ENCODE measurements at places on chromosomes 12 and 14.

DNA sequence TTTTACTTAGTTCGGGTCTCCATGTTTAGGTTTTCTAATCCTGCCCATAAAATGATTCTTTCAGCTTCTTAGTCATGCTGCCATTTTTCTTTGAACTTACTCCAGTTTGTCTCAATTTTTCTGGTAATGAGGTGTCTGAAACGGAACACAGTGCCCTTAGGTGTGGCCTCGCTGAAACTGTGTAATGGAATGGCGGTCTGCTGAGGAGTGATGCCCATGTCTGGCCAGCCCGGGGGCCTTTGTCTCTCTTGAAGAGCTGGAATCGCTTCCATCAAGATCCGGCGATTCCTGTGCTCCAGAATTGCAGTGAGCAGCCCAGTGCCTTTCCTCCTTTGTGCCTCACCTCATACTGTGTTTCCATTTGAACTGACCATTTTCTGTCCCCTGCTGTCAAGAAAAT, 112.5 kb downstream of the FBXL14 start:
- no peak for DNase-seq

- DNase-seq, result no peak
Observed at GRCh38 chr14:64942531-64943111, at the start of gene GPX2. Gene GPX2, minus strand, starts transcription at chr14:64942745. Its CDS starts 19 bp downstream, at chr14:64942726.

DNA sequence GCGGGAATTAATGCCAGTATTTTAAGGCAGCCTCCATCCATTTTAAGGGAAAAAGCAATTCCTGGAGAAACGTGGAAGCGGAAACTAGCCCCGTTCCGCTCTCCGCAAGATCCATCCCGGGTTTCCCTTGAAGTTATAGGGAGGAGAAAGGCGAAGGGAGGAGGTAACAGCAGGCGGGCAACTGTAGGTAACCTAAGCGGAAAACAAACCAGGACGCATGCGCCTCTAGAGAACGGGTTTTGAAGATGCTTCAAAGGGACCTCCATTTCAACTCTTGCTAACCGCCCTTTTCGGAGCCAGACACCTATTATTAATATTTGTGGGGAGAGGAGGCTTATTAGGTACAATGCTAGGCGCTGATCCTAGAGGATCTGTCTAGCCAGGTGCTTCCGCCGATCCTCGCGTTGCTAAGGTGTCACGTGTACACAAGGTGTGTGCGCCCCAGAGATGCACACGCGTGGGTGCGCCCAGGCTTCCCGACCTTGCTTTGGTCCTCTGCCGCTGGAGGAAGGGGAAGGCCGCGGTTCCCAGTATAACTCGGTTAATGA, 6.2 kb downstream of the TBX5 start:
- DNase-seq, result peak; percentile 19

DNA sequence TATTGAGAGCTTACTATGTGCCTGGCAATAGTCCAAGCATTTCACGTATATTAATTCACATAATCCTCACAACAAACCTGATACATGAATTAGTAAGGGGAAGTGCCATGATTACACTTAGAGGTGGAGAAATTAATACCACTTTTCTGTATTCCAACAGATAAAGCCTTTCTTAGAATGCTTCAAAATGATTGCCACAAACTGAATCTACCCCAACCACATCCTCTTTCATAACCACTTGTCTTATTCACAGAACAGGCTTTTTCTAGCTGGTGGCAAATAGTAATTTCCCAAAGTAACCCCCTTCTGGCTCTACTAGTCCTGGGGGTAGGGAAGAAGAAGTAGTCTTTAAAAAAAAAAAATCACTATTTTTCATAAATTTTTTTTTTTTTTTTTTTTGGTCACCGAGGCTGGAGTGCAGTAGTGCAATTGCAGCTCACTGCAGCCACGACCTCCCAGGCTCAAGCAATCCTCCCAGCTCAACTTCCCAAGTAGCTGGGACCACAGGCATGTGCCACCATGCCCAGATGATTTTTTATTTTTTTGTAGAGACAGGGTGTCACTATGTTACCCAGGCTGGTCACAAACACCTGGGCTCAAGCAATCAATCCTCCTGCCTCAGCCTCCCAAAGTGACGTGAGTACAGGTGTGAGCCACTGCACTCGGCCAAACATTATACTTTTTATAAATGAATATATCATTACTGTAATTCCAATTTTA, 59.0 kb upstream of the ARID2 start:
- DNase-seq, result peak; percentile 45

- DNase-seq, result no peak
Observed at GRCh38 chr12:108638997-108639822, 5.5 kb upstream of the SELPLG start.

DNA sequence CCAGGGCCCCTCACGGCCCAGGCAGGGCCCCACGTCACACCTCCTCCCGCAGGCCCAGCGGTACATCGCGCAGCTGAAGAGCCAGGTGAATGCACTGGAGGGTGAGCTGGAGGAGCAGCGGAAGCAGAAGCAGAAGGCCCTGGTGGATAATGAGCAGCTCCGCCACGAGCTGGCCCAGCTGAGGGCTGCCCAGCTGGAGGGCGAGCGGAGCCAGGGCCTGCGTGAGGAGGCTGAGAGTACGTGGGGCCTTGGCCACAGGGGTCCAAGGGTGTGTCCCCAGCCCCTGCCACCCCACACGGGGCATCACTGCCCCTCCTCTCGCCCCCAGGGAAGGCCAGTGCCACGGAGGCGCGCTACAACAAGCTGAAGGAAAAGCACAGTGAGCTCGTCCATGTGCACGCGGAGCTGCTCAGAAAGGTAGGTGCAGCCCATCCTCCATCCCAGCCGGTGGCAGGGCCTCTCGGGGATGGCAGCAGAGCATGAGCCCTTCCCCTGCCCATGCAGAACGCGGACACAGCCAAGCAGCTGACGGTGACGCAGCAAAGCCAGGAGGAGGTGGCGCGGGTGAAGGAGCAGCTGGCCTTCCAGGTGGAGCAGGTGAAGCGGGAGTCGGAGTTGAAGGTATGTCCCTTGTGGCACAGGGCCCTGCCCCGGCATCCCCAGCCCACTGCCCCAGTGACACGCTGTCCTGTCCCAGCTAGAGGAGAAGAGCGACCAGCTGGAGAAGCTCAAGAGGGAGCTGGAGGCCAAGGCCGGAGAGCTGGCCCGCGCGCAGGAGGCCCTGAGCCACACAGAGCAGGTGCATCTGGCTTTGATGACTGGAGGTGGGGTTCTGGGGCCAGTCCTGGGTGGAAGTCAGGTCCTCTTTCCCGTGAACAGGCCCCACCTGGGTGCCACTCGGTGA, 20.9 kb downstream of the HIP1R start:
- DNase-seq, result no peak

DNA sequence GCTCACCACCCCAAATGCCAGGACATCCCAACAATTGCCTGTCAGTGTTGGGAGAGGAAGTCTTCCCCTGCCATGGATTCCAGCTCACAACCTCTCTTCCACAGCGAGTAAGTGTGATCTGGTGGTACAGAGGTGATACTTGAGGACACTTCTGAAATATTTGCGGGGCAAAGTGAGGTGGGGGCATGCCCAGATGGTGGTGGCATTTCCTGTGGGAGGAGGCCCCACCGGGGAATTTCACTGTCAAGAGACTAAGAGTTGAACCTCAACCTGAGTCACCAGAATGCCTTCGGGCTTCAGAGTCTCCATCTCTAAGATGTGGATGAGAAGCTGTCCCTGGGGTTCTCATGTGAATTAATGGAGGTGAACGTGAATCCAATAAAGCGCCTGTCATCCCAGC, 122.3 kb upstream of the RFLNA start:
- DNase-seq, result peak; percentile 98

GRCh38 chr14:55366271-55366670, 45.4 kb downstream of the ATG14 start:
- peak; percentile 77 for DNase-seq

DNA sequence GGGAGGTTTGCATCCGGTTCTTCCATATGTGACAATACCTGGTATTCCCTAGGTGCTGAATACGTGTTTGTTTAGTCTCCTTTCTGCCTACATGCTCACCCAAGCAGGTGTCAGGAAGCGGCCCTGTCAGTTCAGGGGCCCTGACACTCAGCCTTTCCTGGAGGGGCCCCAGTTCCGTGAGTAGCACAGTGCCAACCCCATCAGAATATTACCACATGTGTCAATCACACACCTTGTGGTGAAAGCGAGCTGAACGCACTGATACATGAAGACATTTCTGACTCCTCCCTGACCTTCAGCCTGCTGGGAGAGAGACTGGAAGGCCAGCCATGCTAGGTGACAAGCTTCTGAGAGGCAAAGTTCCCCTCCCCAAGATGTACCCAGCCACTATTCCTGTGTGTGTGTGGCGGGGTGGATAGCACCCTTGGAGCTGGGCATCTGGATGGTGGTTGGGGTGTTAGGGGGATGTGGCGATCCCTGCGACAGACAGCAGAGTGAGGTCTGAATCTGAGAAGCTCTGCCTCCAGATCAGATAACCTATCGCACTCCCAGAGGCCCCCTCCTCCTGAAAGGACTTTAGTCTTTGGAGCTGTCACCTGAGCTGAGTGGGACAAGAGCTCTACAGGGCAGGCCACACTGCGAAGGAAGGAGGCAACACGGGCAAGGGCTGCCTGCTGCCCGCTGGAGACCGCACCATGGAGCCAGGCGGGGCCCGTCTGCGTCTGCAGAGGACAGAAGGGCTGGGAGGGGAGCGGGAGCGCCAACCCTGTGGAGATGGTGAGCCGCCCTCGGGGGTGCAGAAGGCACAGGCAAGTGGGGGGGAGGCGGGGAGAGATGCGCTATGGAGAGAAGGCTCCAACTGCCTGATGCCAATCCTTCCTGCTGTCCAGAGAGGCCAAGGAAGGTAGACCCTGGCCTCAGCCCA, at the start of gene SOAT2:
TSS of gene SOAT2 (plus strand) at position 604 of the 925 bp plus-strand sequence. CDS start at position 696, 92 bp downstream.
- DNase-seq, result no peak

- DNase-seq, result no peak
Observed at GRCh38 chr12:7961395-7962178, 25.6 kb upstream of the SLC2A3 start.

DNA sequence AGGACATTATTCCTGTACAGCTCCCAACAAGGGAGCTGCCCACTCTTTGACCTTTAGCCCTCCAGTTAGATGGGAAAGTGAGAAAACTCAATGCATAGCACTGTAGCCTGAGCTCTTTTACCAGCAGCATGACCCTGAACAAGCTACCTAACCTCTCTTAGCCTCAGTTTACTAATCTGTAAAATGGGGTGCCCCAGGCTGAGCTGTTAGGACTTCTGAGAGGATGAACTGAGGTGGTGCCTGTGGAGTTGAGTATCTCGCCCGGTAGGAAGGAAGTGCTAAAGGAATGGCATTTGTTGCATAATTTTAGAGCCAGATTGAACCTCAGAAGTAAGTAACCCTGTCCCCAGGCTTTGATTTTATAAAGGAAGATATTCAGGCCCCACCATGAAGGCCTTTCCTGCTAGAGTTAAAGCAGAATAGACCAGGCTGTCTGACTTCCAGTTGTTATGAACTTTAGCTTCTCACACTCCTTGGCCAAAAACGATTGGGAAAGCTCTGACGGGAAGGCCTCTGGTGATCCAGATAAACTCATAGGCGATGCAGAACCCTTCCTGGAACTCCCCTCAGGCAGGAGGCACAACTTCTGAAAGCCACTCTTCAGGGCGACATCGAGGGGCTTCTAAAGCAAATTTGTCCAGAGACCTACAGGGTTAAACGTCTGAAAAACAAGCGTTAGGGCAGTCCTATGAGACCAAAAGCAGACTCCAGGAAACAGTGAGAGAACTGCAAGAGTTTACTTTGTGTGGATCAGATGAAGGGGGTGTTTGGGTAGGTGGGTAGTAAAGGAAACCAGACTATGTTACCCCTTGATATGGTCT, 2.5 kb upstream of the SERPINA10 start:
- no peak for DNase-seq

DNA sequence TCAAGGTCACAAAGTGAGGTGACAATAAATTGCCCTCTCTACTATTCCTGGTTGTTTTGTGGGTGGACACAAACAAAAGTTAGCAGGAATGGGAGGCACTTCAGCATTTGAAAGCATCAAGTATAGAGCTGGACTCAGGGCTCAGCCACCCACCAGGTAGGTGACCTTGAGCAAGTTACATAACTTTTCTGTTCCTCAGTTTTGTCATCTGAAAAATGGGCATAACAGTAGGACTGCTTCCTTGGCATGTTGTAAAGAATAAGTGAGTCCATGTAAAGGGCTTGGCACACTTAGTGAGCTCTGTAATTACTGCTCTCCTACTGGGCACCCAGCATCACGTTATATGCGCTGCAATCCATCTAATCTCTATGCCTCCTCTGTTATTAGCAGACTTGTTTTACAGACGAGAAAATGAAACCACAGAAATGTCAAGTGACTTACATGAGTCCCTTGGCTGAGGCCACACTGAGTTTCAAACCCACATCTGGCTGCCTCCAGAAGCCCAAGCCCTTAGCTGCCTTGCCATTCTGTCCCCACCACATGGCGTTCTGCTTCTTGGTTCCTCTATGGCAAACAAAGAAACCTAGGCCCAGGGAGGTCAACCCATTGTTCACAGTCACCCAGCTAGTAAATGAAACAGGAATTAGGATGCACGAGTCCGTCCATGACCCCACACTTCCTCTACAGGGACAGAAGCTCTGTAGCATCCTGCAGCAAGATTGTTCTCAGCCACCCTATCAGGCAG, 63.2 kb upstream of the SLC24A4 start:
- no peak for DNase-seq

- DNase-seq, result no peak
Observed at GRCh38 chr14:105070760-105071137, 5.5 kb upstream of the GPR132 start.

- DNase-seq, result peak; percentile 65
Observed at GRCh38 chr14:36070031-36070719, 106.3 kb downstream of the PTCSC3 start.

Data from M059J (cell line).